ENCODE measurements at places on chromosomes 2 and 18.
A peak's percentile ranks its signal among the peaks of the same experiment; 100 is the strongest.

GRCh38 chr2:105428387-105429018 is 29.7 kb upstream of the FHL2 start:
- DNase-seq, result no peak

DNA sequence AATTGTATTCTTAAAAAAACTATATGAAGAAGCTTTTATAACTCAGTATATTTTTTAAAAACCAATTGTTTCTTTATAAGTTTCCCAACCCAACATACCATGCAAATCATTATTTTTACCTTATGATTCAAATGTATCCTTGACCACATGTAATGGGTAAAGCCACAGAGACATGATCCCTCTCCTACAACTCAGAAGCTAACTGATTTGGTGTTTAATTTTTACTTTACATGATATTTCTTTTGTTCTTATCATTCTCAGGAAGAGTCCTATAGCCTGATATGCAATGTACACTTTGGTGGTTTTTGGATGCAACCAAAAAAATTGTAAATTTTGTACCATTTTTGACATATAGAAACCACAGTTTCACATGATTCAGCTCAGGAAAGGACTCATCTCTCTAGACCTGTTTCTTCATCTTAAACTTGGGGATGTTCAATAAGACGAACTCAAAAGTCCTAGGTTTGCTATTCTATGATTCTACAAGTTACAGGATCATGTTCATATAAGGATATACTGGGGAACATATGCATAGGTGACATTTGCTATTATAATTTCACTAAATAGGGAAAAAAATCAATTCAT is 85.2 kb upstream of the RBBP8 start:
- no peak for DNase-seq

DNA sequence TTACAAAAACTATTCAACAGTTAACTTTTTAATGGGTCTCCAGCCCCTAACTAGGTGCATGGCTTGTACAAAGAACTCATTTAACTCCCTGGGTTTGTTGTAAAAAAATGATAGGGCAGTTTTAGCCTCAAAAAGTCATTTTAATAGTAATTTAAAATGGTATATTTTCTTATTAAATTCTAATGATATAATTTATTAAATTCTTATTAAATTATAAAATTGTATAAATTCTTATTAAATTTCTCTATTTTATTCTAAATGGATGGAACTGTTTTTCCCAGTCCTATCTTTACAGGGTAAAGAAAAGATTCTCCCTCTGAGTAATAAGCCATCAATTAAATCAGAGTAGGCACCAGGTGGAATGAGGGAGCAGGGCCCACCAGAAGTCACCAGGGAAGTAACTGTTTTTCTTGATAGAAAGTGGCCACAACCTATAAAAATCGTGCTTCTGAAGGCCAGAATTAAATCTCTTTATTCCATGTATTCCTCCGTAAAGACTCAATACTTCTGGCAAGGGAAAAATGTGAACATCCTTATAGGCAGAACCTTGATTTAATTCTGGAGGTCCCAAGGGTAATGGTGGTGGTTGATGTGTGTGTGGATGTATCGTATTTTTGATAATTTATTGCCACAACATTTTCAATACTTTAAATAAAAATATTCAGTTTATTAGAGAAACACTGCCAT is 814 bp downstream of the FKBP7 start:
- peak; percentile 27 for DNase-seq

DNA sequence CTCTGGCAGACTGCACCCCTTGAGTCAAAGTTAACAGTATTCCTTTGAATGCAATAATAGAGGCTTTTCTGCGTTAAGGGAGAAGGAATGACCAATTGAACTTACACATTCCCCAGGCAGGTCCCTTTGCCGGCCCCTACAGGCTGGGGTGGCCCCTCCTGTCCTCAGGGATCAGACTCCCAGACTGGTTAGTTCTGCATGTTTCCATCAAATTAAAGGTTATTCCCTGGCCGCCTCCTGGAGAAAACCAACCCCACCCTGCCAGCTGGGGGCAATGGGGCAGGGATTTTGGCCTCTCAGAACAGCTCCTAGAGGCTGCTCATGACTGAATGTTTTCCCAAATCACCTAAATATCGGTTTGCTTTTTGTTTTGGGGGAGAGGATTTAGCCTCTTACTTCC is 199.6 kb downstream of the MGAT5 start:
- no peak for DNase-seq

GRCh38 chr2:10811517-10811916 is 1.1 kb downstream of the PDIA6 start:
- no peak for DNase-seq

- DNase-seq, result no peak
These were observed 43.3 kb upstream of the AAK1 start for GRCh38 chr2:69686813-69687212.

GRCh38 chr2:55120634-55121359 is 70.5 kb upstream of the RTN4 start:
- peak; percentile 74 for DNase-seq

GRCh38 chr2:176324862-176325261 is 55.6 kb downstream of the MTX2 start:
- no peak for DNase-seq
